Stimulated activated CD4-positive, alpha-beta T cell treated with anti-CD3 and anti-CD28 coated beads, Interleukin-4, amount 100 ng/mL, for 1 hour (primary cell): ENCODE measurements at places on chromosomes 4 and X.

GRCh38 chrX:38214551-38215531 lies 5.8 kb downstream of the SRPX start:
- no peak for DNase-seq

GRCh38 chr4:54999003-54999402 lies 126.4 kb downstream of the KDR start:
- no peak for DNase-seq

DNA sequence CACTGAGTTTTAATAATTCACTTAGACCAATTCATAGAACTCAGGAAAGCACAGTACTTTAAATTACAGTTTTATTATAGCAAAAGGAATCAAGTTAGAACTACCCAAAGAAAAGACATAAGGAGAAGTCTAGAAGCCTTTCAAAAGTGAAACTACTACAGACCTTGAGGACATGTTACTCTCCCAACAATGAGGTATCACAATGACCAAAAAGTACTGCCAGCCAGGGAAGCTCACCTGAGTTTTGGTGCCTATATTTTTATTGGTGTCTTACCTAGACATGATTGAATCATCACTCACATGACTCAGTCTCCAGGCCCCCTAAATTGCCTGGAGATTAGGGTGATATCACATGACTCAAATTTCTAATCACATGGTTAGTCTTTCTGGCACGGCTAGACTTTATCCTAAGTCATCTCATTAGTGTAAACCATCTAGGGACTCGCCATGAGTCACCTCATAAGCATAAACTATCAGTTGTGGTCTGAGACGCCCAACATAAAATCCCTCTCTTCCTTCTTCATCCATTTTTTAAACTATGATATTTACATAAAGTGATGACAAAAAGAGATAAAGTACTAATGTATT lies 372.3 kb downstream of the TMA16 start:
- no peak for DNase-seq

- DNase-seq: no peak
Measured at GRCh38 chr4:107147873-107148272, 111.8 kb upstream of the DKK2 start.

- DNase-seq: no peak
Measured at GRCh38 chr4:107718351-107718965, 1.6 kb downstream of the PAPSS1 start.
